T-helper 17 cell (primary cell): ENCODE measurements at places on chromosomes 16 and 17. TPM values are rescaled to one million over a fixed set of nuclear protein-coding genes. Genes with fewer than 3 reads are reported as not detected.

CCL7 gene
- total RNA-seq, result not detected

CEMP1 gene
- total RNA-seq, result 0.75 TPM

ARL16 gene
- 10.5 TPM for total RNA-seq

CORO1A gene
- 718 TPM for total RNA-seq

ARL5C gene
- total RNA-seq, result not detected

GPR142 gene
- total RNA-seq, result not detected

TERB1 gene
- 0.40 TPM for total RNA-seq

CCDC144A gene
- 11.8 TPM for total RNA-seq

PRR11 gene
- 0.57 TPM for total RNA-seq

NEUROD2 gene
- not detected for total RNA-seq

ACSM2A gene
- total RNA-seq, result not detected

KCTD13 gene
- total RNA-seq, result 48.4 TPM

TPSB2 gene
- total RNA-seq, result not detected

LGALS3BP gene
- total RNA-seq, result 31.7 TPM

IRX5 gene
- total RNA-seq, result 0.15 TPM

SARM1 gene
- total RNA-seq, result 26.1 TPM

OTOA gene
- total RNA-seq, result 0.10 TPM

CANT1 gene
- 47.8 TPM for total RNA-seq

MYH8 gene
- total RNA-seq, result not detected

CBX2 gene
- total RNA-seq, result not detected

SLC6A2 gene
- total RNA-seq, result not detected

MEIOC gene
- total RNA-seq, result not detected

PNMT gene
- total RNA-seq, result not detected

MARVELD3 gene
- total RNA-seq, result not detected

ZNF469 gene
- 0.32 TPM for total RNA-seq

HAS3 gene
- total RNA-seq, result 3.5 TPM

CALB2 gene
- total RNA-seq, result not detected

PERCC1 gene
- not detected for total RNA-seq

UBALD1 gene
- 25.8 TPM for total RNA-seq

PRPSAP1 gene
- total RNA-seq, result 19.4 TPM

CA5A gene
- not detected for total RNA-seq

EVPL gene
- total RNA-seq, result 0.05 TPM

TBC1D3 gene
- total RNA-seq, result 6.9 TPM

RASL10B gene
- total RNA-seq, result 0.10 TPM

PDE6G gene
- total RNA-seq, result 2.2 TPM

ZP2 gene
- not detected for total RNA-seq

GLYR1 gene
- total RNA-seq, result 91.9 TPM

OR1A1 gene
- not detected for total RNA-seq

TPSG1 gene
- total RNA-seq, result not detected

PRPF8 gene
- 451 TPM for total RNA-seq

NPIPA3 gene
- not detected for total RNA-seq

TEKT1 gene
- not detected for total RNA-seq

MEFV gene
- 0.81 TPM for total RNA-seq

MYO15A gene
- 1.4 TPM for total RNA-seq

SEPTIN1 gene
- 220 TPM for total RNA-seq

KRT27 gene
- not detected for total RNA-seq

GINS3 gene
- total RNA-seq, result 0.77 TPM

ZNF19 gene
- total RNA-seq, result 5.1 TPM

KLHL10 gene
- total RNA-seq, result not detected

YWHAE gene
- total RNA-seq, result 146 TPM

NPIPA8 gene
- 63.0 TPM for total RNA-seq

CLEC19A gene
- total RNA-seq, result not detected

TMEM114 gene
- not detected for total RNA-seq
